ENCODE measurements at places on chromosomes 13 and 19.

- DNase-seq: no peak
These were observed 41.4 kb downstream of the ZNF333 start for GRCh38 chr19:14731200-14731599.

GRCh38 chr19:7932930-7933300 lies 7.0 kb upstream of the CTXN1 start:
- DNase-seq: no peak

GRCh38 chr13:42239644-42240043 lies 32.3 kb upstream of the AKAP11 start:
- no peak for DNase-seq

- no peak for DNase-seq
These were observed 58.2 kb downstream of the USP12 start for GRCh38 chr13:27113436-27113835.

- DNase-seq: no peak
These were observed 18.8 kb upstream of the EDDM13 start for GRCh38 chr19:56253737-56254136.

DNA sequence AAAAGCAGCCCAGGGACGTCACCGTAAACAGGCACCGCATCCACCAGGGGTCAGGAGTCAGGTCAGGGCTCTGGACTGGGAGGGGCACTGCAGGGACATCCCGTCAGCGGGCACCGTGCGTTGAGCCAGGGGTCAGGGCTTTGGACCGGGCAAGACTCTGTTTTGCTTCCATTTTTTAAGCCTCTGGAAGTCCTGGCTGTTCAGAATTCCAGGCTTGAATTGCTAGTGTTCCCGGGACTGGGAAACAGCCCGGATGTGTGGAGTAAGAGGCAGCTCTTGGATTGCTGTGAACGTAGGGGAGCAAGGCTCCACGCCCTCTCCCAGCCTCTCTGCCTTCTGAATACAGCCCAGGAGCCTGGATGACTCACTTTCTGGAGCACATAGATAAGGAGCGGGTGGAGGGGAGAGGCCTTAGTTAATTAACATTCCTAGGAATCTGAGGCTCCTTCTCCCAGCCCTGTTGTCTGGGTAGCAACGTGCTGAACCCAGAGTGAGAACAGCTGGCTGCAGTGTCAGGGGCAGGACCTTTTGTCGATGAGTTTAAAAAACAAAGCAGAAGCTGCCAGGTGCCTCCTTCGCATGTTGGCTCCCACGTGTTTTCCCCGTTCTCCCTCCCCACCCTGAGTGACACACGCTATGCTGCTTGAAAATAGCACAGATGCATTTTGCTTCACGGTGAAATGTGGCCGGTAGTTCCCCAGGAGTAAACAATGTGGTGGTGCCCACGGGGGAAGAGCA lies 21.9 kb downstream of the ATP11A start:
- DNase-seq: no peak

DNA sequence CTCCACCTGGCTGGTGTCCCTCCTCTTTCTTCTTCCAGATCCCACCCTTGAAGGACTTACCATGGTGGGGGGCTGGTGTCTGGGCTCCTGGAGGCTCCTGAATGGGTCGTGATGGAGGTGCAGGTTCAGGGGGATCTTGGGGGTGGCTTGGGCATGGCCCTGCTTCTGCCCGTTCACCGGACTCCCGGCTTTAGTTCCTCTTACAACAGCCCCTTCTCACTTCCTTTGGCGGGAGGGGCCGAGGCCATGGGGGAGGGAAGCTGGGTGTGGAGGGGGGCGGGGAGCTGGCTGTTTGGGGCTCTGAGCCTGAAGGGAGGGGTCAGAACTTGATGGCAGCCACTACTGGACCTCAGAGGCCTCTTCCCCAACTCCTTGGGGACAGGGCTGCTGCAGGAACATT lies at the start of gene MYO1F:
Gene MYO1F, minus strand, starts transcription at position 196 of the 400 bp plus-strand sequence. Its CDS starts 133 bp downstream, at position 63.
- DNase-seq: no peak

DNA sequence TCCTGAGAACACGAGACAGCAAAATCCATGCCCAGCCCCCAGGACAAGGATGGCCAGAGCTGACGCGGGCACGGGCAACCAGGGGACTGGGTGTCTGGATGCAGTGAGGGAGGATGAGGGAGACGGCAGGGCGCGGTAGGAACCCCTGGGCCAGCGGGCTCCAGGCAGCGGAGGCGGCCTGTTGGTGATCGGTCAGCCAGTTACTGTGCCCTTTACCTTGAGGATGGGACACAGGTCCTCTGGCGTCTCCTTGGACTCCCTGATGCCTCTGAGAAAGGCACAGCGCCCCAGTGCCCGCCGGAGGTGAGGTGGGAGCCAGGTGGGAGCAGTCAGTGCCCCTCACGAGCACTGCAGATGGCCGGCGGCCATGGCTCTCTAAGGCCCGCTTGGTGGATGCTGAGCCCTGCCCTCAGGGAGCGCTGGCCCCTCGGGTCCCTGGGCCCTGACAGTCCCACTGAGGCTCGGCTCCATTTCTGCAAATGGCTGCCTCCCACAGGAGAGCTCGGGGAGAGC lies 31.2 kb downstream of the C13orf46 start:
- no peak for DNase-seq

DNA sequence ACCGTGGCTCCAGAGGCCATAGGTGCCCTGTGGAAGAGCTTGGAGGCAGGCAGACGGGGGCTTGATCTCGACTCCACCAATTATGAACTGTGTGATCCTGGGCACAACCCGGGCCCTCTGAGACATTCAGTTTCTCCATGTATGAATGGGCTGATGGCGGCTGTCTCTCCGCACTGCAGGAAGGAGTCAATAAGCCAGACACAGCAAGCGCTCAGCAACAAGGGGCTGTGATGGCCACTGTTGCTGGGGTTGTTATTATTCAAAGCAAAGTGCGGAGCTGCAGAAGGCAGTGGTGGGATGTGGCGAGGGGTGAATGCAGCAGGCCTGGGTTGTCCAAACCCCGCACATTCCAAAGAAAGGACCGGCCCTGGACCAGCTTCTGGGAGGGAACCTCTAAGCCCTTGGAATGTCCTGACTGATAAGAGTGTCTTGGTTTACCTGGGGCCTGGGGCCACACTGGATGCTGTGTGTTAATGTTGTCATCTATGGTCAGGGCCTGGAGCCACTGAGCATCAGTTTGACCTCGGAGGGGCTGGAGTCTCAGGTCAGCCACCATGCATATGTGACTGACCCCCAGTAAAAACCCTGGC lies 8.3 kb downstream of the TMEM143 start:
- no peak for DNase-seq

- no peak for DNase-seq
These were observed 51.7 kb upstream of the SIAH3 start for GRCh38 chr13:45903051-45903813.

DNA sequence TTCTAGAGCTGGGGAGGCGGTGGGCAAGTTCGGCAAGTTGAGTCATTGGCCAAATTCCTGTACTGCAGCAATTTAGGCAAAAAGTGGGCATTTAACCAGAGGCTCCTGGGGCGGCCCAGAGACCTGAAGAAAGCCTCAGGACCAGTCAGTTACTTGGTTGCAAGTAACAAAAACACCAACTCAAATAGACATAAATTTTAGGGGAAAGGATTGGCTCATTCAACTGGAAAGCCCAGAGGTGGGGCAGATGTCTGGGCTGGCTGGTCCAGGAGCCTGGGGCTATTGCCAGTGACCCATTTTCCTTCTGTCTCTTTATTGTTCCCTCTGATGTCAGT lies 97.1 kb downstream of the SIPA1L3 start:
- DNase-seq: no peak

DNA sequence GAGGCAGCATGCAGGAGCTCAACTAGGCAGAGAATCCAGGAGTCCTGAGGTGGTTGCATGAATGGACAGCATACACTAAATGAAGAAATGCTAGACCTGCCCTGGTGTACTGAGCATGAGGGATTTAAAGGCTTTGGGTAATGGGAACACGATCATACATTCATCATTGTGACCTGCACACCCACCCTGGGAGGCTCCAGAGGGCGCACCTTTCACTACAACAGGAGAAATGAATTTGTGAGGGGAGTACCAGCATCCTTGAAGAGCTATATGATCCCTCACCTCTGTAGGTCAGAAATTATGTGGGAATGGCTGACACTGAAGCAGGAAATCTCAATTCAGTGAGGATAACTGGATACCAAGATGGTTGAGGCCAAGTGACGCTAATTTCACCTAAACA lies 8.9 kb downstream of the KLK2 start:
- DNase-seq: no peak

- no peak for DNase-seq
These were observed 100.5 kb upstream of the SLITRK5 start for GRCh38 chr13:87570669-87571068.

- no peak for DNase-seq
These were observed 35.6 kb downstream of the RASA3 start for GRCh38 chr13:114096811-114097211.

DNA sequence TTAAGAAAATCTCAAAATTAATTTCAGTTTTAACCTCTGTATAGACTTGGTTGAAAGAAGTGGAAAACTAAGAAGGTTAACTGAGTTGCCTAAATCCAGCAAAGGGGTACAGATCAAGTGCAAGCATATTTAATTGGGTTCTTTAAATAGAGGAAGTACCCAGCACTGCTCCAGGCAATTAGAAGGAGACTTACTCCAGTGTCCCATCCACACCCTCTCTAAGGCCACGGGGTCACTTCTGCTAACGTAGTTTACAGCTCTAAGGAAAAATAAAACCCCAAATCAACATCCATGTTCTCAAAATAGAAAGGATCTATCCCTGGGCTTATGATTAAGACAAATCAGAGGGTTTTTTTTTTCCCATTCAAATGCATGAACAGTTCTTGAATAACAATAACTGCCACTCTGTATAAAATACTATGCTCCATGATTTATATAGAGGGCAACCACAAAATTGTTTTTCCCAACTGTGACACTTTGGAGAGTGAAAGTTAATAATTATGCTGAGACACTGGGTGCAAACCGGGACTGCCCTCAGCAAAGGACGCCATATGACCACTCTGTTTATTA lies 4.6 kb downstream of the FRY start:
- no peak for DNase-seq

GRCh38 chr19:56191115-56191514 lies 6.5 kb downstream of the ZSCAN5B start:
- no peak for DNase-seq

DNA sequence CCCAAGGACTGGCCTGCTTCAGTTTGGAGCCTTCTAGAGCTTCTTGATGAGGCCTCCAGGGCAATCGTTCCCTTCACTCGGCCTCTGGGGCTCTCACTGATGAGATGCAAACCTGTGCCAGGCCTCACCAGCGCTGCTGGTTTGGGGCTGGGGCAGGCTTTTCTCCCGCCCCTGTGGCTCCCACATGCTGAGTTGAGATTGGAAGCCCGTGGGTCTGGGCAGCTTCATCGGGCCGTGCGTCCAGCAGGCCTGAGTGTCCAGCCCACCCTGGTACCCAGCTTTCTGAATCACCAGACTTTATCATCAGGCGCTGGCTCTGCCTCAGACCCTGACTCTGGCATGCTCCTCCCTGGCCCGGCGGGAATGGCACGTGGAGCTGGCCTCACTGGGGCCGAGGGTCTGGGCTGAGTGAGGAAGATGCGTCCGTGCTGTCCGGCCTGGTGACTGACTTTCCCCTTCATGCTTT lies 4.3 kb downstream of the CALM3 start:
- DNase-seq: no peak

DNA sequence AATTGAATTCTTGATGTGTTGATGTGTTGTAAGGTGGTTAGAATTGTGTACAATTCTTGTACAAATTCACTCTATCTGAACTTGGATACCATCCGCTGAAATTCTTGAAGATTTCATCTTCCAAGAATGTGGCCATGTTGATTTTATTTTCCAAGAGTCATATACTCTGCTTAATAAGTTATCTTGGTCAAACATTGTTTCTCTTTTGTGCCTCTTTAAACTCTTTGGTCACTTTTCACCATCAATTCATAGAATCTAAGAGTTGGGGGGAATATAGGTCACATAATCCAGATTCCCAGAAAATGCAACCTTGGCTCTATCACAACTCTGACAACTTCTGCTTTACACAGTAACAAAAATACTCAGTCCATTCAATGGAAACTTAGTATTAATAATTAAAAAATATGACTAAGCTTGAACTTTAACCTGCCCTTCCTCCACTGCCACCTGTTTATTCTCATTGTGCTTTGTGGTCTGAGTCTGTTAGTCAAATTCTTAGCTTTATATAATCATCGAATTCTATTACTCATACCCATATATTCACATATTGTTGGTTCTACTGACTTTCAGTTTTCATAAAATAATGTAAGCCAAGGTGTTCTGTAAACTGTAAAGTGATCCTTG lies 373.2 kb downstream of the LMO7 start:
- DNase-seq: no peak

DNA sequence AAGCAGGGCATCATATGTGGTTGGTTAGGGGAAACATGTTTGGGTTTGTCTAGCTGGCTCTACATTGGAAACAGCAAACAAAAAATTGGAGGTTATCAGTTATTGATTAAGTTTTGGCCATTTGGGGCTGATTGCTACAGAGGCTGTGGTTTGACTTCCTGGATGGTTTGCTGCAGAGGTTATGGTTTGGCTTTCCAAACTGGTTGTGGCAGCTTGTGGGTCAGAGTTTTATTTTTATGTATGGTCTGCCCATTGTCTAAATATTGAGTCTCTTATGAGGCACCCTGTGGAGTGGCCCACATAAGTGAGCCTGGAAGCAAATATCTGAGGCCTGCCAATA lies 261.6 kb downstream of the GPC5 start:
- no peak for DNase-seq

GRCh38 chr19:40811478-40812341 lies 12.7 kb downstream of the EGLN2 start:
- DNase-seq: no peak

- DNase-seq: no peak
These were observed 781.0 kb upstream of the ARGLU1 start for GRCh38 chr13:107348925-107349324.

- DNase-seq: peak; percentile 71
These were observed 5.5 kb upstream of the ZNF428 start for GRCh38 chr19:43624933-43625332.

DNA sequence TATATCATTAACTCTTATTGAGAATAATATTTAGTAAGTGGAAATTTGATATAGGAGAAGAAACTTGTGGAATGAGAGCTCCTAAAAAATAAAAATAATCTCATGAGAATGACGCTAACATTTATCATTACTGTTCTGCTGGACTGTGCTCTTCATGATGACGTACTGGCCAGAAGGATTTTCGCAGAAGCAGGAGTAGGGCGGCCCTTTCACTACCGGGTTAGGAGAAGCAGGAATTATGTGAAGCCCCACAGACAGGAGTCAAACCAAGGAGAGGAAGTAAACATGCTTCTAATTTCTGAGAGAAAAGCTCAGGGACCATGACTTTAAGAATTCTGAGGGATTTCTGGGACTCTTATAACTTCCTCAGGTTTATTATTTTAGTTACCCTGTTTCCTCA lies 195.1 kb downstream of the VWA8 start:
- DNase-seq: no peak

GRCh38 chr19:35986664-35987570 lies 8.1 kb upstream of the SDHAF1 start:
- DNase-seq: no peak

- no peak for DNase-seq
These were observed 44.6 kb downstream of the SMAD9 start for GRCh38 chr13:36875431-36875830.

- DNase-seq: no peak
These were observed 109.7 kb downstream of the NUFIP1 start for GRCh38 chr13:44879452-44880058.
